Mucosa of gallbladder (tissue), 1 donor: ENCODE measurements at places on chromosomes 4 and X. TPM values are rescaled to one million over a fixed set of nuclear protein-coding genes. Genes with fewer than 3 reads are reported as not detected.

Gene HTR2C
- total RNA-seq, result not detected

Gene ZRSR2
- 11.7 TPM for total RNA-seq

Gene EDA2R
- 1.9 TPM for total RNA-seq

Gene SEC24D
- total RNA-seq, result 90.6 TPM

Gene PTCHD1
- total RNA-seq, result 1.6 TPM

Gene ARMCX4
- 12.7 TPM for total RNA-seq

Gene FAM47A
- total RNA-seq, result not detected

Gene IRAK1
- total RNA-seq, result 108 TPM

Gene HSFX2
- total RNA-seq, result 0.83 TPM

Gene PSAPL1
- not detected for total RNA-seq
